ENCODE measurements at places on chromosomes 2 and 18.
A peak's percentile ranks its signal among the peaks of the same experiment; 100 is the strongest.

- DNase-seq = no peak
Measured at GRCh38 chr2:228590681-228591080, 409.2 kb upstream of the SPHKAP start.

GRCh38 chr2:74845217-74845751 lies 11.4 kb downstream of the HK2 start:
- peak; percentile 38 for DNase-seq

GRCh38 chr2:227759411-227760118 lies 13.9 kb downstream of the SCYGR8 start:
- no peak for DNase-seq

DNA sequence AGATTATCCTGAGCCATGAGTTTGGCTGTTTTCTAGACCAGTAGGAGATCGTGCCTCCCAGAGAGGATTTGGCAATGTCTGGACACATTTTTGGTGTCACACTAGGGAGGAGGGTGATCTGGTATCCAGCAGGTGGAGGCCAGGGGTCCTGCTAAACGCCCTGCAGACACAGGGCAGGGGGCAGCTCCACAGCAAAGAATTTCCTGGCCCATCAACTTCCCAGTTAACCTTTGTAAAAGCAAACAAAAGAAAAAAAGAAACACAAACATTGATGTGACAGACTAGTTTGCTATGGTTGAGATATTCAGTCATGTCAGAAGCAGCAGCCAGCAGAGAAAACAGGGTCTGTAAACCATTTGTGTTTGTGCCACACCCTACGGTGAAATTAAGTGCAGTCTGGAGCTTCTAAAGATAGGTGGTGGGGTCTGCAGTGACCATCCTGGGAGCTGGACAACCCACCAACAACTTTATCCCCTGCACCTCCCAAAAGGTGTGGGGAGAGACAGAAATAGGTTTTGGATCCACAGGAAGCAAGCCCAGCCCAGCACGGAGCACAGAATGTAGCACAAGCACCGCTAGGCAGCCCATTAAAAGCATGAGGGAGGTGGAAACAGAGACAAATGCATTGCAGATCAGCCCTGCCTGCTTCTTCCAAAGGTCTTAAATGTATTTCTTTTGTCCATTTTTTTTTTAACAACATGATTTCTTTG lies 232.5 kb downstream of the MYT1L start:
- no peak for DNase-seq

- DNase-seq = no peak
Measured at GRCh38 chr2:121455446-121455845, 75.2 kb upstream of the RNU4ATAC start.

- DNase-seq = no peak
Measured at GRCh38 chr2:109270505-109271312, 141.7 kb downstream of the SH3RF3 start.

GRCh38 chr2:239042551-239043320 lies 194.9 kb downstream of the TWIST2 start:
- DNase-seq = no peak

DNA sequence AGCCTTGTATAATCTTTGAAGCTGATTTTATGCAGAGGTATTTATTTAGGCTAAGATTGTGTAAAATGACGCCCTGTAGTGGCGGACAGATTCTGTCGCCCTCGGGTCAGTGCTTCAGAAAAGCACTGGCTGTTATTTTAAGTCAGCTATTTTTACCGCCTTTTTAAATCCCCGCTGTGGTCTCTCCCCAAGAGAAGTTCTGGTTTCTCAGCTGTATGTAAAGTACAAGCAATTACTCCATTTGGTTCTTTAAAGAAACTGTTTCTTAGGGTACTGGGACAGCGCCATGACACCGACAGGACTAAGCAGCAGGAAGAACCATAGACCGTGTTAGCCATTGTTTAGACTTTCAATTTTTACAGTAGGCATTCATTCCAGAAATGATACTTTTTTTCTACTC lies 65.0 kb downstream of the UGGT1 start:
- no peak for DNase-seq

DNA sequence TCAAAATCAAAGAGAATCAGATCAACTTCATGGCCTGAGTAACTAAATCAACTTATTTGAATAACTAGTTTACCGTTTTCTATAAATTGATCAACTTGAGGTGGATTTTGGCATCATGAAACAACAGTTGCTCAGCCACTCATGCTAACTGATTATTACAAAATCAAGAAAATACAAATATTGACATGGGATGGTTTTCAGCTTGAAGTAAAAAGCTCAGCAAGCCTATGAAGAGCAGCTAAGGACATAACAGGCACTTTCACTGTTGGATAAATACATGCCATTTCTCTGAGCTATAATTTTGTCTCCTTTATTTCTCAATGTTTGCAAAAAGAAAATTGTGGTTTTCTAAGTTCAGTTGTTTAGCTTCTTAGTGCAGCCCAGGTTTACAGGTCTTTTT lies 18.9 kb downstream of the SRD5A2 start:
- DNase-seq = no peak

- DNase-seq = no peak
Measured at GRCh38 chr2:42268528-42269151, 92.4 kb downstream of the COX7A2L start.

DNA sequence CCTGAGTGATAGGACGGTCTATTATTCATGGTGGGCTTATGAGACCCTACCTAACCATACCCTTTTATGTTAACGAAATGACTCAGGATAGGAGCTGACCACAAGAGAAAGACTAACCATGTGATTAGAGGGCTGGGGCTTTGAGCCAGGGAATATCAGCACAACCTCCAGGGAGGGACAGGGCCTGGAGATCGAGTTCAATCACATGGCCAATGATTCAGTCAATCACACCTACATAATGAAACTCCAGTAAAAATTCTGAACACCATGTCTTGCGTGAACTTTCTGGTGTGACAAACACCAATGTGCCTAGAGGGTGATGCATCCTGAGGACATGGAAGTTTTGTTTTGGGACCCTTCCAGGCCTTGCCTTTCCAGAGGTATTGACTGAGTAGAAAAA lies 2.2 kb upstream of the TEX51 start:
- no peak for DNase-seq

- DNase-seq = no peak
Measured at GRCh38 chr2:31255911-31256571, 22.1 kb downstream of the EHD3 start.

DNA sequence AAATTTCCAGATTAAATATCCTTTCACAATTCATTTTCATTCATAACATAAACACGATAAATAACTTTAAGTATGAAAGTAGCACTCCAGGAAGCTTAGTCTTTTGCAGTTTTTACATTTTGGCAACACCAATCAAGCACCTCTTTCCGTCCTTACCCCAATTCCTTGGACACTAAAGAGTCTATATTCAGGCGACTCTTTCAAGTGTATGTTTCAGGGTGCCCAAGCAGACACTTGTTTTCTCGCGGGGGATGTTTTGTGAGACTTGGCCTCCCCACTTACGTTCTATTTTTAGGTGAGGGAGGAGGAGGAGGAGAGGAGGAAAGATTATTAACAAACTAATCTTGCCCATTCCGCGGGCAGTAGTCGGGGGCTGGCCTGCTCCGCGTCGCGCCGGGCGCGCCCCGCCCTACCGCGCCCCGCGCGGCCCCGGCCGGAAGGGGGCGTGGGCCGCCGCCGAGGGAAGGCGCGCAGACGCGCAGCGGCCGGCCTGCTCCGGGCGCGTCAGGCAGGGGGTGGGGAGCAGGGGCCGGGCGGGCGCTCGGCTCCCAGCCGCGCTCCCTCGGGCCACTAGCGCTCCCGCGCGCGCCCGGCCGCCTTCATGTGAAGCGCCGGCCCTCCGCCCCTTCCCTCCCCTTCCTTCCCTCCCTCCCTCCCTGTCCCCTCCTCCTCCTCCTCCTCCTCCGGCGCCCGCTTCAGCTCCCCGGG lies at the start of gene ITPRID2:
Gene ITPRID2 (plus strand): TSS at position 473 of the 708 bp plus-strand sequence. CDS start 337 bp downstream, outside the sequence.
- peak; percentile 54 for DNase-seq

GRCh38 chr2:219706823-219707281 lies 79.4 kb downstream of the SLC4A3 start:
- no peak for DNase-seq

DNA sequence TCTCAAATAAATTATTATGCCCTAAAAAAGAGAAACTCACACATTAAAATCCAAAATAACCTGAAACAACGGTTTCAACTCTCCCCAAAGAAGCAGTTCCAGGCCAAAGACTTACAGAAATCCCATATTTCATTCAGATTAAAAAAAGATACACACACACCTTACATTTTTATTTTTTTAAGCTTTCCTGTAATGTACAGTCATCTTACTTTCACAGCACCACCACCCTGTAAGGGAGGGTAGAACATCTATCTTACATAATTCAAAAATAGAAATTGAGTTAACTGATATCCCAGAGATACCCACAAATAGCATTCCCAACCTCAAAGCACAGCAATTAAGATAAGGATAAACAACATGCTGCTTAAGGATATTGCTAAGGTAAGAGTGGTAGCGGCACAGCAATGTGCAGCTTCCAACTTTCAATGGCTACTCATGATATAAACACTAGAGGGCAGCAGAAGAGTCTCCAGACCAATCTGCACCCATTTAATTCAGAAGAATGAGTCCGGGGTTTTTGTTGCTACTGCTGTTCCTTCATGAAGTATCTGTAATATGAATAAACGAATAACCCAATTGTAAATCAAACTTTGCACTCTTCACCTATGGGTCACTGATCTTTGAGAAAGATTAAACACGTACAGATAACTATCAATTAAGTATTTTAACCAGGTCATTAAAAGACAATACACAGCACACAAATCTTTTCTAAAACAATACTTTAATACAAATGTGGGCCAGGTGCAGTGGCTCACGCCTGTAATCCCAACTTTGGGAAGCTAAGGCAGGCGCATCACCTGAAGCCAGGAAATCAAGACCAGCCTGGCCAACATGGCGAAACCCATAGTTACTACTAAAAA lies 11.3 kb downstream of the GFPT1 start:
- no peak for DNase-seq

DNA sequence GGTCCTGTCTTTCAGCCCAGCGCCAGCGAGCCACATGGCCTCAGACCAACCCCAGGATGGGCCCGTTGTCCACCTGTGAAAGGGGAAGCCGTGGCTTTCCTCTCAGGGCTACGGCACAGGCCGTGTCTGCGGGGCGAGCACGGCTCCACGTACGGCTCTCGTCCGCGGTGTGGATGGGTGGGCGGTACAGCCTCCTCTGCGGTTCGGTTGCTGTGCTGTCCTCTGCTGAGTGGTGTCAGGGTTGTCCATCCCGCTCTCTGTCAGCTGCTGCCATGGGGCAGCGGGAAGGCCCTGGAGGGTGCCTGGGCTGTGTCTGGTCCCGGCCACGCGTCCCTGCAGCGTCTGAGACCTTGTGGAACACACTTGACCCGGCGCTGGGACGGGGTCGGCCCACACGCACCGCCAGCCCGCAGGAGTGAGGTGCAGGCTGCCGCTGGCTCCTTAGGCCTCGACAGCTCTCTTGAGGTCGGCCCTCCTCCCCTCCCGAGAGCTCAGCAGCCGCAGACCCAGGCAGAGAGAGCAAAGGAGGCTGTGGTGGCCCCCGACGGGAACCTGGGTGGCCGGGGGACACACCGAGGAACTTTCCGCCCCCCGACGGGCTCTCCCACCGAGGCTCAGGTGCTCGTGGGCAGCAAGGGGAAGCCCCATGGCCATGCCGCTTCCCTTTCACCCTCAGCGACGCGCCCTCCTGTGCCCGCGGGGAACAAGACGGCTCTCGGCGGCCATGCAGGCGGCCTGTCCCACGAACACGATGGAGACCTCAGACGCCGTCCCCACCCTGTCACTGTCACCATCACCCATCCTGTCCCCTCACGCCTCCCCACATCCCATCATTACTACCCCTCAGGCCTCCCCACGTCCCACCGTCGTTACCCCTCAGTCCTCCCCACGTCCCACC lies 128.7 kb downstream of the NFATC1 start:
- DNase-seq = peak; percentile 40

- DNase-seq = no peak
Measured at GRCh38 chr2:238225911-238226697, 13.7 kb downstream of the HES6 start.

- no peak for DNase-seq
Measured at GRCh38 chr2:178997477-178997876, 52.5 kb downstream of the CCDC141 start.

DNA sequence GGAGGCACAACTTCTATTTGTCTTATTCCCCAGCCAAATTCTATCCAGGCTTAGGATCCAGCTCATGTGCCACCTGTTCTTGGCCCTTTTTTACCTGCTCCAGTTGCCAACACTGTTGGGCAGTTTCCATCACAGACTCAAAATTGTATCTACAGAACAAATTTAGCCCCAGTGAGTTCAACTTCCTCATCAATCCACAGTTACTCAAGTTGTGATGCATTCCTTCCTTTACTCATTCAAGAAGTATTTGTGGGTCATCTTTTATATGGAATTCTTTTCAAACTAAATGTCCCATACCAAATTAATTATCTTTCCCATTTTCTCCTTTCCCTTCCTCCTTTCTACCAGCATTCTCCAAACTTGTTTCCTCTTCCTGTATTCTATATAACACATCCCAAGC lies 12.7 kb upstream of the DDX18 start:
- DNase-seq = no peak

DNA sequence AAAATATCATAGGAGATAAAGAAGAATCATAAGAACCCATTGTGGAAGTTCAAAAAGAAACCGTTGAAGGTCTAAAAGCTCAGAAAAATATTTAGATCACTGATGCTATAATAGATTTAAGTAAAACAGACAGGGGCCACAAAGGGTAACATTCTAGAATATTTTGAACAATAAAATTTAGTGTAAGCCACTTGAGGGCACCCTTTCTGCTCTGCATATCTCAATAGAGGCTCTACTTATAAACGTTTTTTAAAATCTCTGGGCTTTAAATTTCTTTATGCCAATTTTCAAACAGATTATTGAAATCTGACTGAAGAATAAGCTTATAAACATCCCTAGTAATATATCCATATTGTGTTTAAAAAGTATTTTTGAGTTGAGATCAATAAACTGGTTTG lies 57.6 kb upstream of the IL1RL1 start:
- DNase-seq = no peak

Measured in activated CD4-positive, alpha-beta T cell treated with anti-CD3 and anti-CD28 coated beads for 4 hours (primary cell).